ENCODE measurements at places on chromosomes 4 and X. TPM values are rescaled to one million over a fixed set of nuclear protein-coding genes. Genes with fewer than 3 reads are reported as not detected.

The RBMX2 gene
- polyA plus RNA-seq: 22.7 TPM

The SH3RF1 gene
- 2.2 TPM for polyA plus RNA-seq

The SSX5 gene
- not detected for polyA plus RNA-seq

The SEPTIN11 gene
- 15.8 TPM for polyA plus RNA-seq

The CTAG1A gene
- not detected for polyA plus RNA-seq
